SK-N-SH (cell line): ENCODE measurements at places on chromosomes 7 and 10. TPM values are rescaled to one million over a fixed set of nuclear protein-coding genes. Genes with fewer than 3 reads are reported as not detected.

The OR2A7 gene
- not detected in 2 replicates for polyA plus RNA-seq

The HYAL4 gene
- polyA plus RNA-seq, result not detected in 2 replicates

The GPR26 gene
- polyA plus RNA-seq, result not detected in 2 replicates

DNA sequence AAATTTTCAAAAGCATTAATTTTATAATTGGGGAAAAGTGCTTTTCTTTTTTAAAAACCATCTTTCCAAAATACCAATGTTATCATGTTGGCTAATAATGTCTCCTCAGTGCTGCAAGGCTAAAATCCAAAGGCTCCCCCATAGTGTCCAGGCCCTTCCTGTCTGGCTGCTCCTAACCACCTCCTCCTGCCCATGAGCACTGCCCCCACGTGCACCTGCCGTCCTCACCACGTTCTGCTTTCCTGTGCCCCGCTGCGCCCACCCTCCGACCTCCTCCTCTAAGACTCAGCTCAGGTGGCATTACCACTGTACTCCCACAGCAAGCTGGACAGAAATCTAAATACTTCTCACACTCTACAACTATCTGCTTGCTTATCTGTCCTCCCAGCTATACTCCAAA, 17.7 kb downstream of the PAXIP1 start:
- DNase-seq, result no peak

DNA sequence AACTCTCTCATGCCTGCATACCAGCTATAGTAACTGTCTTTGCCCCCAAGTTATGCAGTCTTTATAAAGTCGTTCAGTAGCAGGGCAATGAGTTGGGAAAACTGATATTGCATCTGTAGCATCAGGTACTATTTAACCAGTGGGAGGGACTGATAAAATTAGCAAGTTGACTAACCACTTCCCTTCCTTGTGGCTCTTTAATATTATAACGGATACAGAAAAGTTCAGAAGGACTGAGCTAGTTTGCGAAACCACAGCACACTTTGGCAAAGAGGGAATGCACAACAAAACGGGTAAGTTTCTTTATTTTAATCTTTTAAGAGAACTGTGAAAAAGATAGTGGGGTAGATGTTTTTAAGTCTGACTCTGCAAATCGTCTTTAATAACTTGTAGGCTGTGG, 205.3 kb upstream of the HDAC9 start:
- no peak for DNase-seq

DNA sequence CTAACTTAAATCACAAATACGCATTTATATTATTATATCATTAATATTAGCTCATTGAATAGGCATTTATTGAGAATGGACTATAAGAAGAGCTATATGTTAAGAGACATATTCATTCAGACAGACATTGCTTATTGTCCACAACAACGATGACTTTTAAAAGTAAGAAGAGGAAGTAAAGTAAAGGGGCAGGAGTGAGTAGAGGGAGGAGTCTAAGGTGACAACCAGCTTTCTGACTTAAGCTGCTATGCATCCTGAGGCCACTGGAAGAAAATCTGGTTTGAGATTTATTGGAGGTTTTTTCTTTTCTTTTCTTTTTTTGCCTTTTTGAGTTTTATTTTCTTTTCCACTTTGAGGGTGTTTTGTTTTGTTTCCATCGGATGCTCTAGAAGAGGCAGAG, 723.5 kb downstream of the GRM8 start:
- no peak for DNase-seq
